NCI-H1105 treated with DMSO at 0.1 percent for 48 hours (cell line): ENCODE measurements at places on chromosomes 6 and 20.

- no peak for DNase-seq
These were observed 16.4 kb downstream of the SEC63 start for GRCh38 chr6:107941627-107942026.

DNA sequence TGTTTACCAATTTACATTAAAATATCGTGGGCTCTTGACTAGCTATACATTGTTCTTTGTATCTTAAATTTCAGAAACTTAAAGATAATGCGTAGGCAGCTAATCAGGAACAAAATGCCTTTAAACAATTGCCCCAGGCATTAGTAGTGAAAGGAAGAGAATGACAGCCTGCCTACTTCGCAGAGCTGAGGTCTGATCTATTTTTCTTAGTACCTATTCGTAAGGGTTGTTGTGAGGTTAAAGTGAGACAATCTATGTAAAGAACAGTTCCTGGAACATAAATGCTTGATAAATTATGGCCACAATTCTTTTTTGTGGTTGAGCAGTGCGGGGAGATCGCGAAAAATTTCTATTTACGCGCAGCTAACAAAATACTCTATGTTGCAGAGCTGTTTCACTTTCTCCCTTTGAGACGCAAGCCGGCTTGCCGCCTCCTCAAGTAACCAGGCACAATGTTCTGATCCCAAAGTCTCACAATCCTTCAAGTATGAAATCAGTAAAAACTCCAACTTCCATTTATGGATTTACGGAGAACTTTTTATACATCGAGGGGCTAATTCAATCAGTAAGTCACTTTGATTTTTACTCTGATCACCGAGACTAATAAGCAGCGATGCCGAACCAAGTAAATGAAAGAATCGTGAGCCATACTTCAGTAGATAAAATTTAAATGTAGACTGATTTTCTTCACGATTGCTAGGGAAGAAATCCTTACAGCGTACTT, 878 bp upstream of the PNRC1 start:
- DNase-seq = peak; percentile 57

GRCh38 chr6:12327391-12327790, 37.2 kb downstream of the EDN1 start:
- DNase-seq = no peak

- peak; percentile 17 for DNase-seq
These were observed 82.9 kb upstream of the SCAF8 start for GRCh38 chr6:154650351-154650750.

DNA sequence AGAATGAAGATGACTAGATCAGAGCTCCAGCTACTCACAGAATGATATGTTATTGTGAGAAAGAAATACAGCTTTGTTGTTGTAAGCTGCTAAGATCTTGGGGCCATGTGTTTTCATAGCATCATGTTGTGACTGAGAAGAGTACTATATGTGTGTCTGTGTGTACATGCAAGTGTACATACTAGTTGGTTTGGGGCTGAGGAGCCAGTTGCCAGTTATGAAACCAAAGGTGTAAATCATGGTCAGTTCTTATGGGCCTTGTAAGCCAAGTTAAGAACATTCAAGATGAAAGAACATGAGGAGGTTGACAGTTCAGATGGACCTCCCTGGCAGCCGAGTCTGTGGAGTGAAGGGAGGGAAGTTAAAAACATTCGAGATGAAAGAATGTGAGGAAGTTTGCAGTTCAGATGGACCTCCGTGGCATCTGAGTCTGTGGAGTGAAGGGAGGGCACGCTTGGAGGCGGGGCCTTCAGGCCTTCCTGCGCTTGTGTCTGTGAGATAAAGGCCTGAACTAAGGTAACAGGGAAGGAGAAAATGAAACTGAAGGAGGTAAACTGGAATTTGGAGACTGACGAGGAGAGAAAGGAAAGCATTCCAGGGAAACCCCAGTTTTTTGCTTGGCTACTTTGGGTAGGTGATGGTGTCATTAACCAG, 13.9 kb downstream of the AFDN start:
- DNase-seq = no peak

DNA sequence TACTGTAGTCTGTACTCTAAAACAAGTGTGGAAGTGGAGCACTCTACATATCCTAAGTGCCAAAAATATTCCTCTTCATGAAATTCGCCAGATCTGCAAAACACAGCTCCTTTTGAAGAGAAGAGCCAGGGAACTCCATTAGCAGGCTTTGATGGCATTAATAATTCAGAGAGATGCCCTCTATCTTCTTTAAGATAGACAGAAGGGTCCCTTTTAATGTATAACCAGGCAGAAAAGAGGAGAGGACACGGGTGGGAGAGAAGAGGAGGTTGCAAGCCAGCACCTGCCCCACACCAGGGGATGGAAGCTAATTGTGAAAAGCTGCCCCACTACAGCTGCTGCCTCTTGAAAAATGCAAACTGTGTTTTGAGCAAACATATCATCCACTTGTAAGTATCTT, 3.7 kb upstream of the RFPL4B start:
- DNase-seq = peak; percentile 78

GRCh38 chr6:91874971-91875370, 1288.1 kb upstream of the MAP3K7 start:
- no peak for DNase-seq
